NCI-H2081 (cell line): ENCODE measurements at places on chromosomes 1 and 21.

DNA sequence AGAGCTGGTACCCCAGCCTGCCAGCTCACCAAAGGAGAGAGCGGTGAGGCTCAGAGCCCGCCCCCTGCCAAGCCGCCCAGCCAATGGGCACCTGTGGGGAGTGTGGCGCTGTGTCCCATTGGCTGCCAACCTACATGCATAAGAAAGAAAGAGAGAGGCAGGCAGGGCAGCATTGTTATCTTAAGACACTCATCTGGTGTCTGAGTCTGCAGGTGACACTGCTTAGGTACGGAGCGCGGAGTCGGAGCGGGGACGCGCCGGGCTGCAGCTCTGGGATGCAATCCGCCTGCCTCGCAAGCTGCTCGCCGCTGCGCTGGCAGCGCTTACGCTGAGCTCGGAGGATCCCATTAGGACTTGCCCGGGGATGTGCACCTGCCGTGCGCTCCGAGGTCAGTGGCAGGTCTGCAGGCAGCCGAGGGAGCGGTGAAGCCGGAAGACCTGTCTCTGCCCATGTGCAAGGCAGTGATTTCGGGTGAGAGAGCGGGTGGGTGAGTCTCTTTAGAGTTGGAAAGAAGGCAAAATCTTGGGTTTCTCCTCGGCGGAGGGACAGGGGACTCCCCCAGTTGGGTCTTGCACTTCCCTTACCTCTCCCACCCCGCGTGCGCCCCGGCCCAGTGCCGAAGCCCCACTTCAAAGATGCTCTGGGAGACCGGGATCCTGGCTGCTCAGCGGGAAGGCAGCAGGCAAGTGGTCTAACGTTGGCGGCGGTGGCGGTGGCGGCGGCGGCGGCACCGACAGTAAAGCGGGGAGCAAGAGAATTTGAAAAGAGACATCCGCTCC, at the start of gene BRINP2:
BRINP2 (plus strand) TSS at position 203 of the 780 bp plus-strand sequence. CDS start 58,919 bp downstream, outside the sequence.
- DNase-seq, result peak; percentile 69

DNA sequence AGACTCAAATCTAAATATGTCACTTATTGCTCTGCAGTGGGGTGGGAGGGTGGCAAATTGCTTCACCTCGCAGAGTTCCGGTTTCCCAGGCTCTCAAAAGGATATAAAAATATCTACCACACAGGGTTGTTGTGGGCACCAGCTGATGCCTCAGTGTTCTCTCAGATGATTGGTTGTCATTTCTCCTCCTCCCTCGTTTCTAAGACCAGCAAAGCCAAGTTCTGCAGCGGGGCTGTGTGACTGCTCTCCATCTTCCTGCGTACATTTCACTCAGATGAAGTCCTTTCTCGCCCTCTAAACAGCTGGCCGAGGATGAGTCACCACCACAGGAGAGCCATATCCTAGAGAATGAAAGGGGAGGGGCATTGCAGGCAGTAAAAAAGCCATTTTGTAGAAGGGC, 35.0 kb upstream of the VWA5B1 start:
- no peak for DNase-seq

- no peak for DNase-seq
Measured at GRCh38 chr1:181497870-181498269, 14.6 kb downstream of the CACNA1E start.

DNA sequence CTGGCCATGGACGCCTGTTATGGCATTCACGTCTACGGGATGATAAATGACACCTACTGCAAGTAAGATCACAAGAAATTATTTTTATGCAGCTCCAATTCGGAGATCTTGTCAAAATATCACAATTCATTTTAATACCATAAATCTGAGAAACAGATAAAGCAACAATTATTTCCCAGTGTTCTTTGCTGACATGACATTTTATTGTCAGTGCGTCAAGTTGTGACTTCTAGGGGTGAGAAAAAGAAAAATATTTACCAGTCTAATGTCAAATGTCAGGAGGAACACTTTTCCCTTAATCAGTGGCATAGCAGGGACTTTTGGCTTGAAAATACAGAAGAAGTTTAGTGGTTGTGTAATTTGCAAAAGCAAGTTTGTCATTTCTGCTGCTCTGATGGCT, 239.8 kb upstream of the ST6GALNAC5 start:
- DNase-seq, result no peak

DNA sequence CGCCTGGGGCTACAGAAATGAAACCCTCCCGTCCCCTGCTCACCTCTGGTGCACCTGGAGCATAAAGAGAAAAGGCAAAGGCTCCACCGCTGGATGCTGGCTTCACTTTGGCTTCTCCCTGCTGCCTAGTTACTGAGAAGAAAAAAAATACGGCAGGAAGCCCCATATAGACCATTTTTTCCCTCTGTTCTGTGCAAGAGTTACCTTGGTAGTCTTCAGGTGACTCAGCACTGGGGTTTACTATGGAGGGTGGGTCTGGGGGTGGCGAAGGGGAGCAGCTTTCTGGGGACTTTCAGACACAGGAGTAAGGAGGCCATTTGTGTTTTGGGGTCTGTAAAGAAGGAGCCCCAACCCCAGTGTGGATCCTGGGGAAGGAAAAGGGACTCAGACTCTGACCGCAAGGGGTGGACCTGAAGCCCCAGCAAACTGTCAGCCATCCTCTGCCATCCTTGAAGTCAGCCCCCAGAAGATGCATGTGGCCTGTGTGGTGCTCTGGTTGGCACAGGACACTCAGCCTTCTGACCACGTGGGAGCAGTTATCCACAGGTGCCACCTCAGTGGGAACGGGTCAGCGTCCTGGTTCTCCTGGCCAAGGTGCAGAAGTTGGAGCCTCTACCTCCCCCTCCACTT, 25.9 kb upstream of the EPS8L3 start:
- DNase-seq, result no peak

- DNase-seq, result no peak
Measured at GRCh38 chr1:18645747-18646090, 15.1 kb downstream of the PAX7 start.

DNA sequence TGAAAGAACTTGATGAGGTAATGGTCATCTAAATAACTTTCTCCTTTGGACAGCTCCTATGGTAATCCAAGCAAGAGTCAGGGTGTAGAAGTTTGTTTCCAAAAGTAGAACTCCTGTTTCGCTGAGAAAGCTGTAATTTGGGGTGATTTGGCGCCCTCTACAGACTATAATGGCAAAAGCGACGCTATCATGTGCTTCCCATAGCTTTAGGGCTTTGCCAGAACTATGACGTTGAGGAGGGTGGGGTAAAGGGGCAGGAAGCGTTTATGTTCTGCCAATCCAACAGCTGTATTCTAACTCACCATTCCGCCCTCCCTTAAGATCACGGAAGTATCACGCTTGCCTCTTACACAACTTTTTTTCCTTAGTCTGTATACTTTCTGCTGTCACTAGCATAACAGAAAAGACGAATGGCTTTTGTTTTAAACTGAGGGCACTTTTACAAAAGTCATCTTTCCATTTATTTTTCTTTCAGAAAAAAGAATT, at the start of gene FMO4:
FMO4 (plus strand) TSS at position 349 of the 486 bp plus-strand sequence. CDS start 5,643 bp downstream, outside the sequence.
- peak; percentile 96 for DNase-seq

DNA sequence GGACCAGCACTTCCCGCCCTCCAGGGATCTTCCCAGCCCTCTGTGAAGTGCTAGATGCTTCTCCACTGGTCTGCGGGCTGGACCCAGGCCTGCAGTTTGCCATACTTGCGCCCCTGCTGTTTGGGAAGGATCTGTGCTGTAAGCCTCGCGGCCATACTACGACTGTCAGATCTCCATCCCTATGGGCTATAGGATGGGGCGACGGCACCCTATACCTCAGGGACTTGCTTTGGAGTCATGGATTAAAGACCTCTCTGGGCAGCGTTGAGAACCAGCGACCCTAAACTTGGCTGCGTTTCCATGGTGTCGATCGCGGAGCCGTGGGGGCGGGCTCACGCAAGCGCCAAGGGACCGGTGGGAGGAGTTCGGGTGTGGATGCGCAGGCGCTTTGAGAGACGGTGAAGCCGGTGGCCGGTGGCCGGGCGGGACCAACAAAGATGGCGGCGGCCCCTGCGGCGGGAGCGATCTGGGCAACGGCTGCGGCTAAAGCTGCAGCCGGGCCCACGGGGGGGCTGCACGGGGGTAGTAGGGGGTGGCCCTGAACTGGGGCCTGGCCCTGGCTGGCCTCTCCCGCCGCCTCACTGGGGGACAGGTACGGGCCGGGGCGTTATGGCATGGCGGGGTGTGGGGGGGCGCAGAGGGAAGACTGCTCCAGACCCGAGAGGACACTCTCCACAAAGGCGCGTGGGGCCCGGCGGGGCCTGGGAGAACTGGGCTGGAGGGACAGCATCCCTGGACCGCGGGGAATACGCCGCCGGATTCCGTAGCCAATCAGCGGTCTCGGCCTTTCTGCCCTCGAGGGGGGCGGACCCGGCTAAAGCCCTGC, at the start of gene USP21:
USP21 (plus strand) TSS at position 414 of the 826 bp plus-strand sequence. CDS start 1,141 bp downstream, outside the sequence.
- peak; percentile 97 for DNase-seq

DNA sequence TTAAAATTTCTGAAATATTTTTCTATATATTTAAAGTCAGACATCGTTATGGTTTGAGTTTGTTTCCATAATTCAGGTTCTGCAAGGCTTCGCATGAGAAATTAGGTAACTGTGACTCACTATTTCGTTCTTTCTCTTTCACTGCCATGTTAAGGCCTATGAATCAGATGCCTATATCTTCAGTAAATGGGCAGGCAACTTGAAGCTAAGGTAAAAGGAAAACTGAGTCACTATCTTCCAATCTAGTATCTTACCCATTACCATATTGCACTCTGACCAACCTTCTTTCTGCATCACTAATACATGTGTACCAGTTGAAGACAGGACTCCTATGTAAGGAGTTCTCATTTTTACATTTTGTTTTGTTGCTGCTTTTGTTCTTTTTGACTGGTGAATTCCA, 37.8 kb downstream of the PYHIN1 start:
- DNase-seq, result no peak

- no peak for DNase-seq
Measured at GRCh38 chr1:99956755-99957154, 13.0 kb upstream of the SLC35A3 start.

DNA sequence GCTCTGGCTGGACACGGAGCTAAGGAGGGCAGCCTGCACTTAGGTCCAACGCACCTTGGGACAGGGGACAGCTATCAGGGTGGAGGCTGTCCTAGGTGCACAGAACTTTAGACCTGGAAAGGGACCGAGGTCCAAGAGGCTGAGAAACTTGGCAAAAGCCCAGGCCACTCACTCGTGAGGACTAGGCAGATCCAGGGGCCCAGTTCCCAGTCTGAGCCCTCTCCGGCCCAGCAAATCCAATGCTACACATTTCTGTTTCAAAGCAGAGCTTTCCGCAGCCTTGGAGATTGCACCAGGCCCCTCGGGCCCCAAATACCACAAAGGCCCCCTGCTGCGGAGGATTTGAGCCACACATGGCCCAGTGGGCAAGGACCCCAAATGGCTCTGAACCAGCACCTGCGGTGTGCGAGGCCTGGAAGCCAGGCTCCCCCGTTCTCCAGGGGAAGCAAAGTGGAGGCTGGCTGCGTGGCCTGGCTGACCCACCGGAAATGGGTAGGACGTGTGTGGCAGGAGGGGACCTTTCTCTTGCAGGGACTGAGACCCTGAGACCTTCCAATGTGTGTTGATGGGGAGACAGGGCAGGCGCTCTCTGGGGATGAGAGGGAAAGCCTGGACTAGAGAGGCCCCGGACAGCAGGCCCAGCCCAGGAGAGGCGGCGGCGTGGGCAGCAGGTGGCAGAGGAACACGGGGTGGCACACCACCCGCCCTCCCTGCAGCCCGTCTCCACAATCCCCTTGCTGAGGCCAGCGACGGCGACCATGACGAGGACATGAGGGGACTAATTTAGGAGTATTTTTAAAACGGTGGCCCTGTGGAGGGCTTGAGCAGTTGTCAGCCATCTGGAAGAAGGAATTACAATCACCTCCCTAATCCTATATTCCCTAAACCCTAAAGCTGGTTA, 118.7 kb downstream of the CASZ1 start:
- DNase-seq, result no peak

DNA sequence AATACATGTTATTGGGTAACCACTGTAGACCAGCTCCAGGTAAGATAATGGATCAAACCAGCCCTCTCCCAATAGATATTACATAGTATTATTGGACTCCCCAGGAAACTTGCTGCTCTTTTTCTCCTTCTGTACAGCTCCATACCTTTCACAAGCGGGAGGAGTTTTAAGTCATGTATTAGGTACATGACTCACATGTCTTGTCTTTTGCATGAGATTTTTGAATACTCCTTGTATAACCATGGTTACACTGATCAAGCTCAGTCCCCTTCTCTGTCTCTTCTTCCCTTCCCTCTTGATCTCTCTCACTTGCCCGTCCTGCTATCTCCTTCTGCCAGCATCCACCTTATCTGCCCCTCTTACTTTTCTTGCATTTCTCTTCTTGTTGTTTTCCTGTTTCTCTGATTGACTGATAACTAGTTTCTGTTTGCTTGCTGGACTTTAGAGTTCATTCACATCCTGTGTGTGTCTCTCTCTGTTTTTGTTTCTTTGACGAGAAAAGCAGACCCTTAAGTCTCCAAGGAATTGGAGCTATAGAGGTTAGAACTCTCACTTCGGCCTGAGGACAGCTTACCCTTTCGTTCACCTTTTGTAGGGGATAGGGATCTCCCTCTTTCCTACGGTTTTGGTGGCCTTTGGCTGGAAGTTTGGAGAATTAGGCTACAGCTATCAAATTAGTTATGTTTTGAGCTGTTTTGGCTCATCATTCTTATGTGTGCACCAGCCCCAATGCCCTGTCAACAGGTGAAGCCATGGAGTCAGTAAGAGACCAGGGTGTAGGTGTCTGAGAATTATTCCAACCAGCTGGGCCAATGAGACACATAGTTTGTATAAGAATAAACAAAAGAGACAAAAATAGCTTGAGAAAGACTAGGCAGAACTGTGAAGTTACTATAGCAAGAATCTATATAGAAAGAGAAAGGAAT, 49.0 kb upstream of the ASB17 start:
- DNase-seq, result no peak

DNA sequence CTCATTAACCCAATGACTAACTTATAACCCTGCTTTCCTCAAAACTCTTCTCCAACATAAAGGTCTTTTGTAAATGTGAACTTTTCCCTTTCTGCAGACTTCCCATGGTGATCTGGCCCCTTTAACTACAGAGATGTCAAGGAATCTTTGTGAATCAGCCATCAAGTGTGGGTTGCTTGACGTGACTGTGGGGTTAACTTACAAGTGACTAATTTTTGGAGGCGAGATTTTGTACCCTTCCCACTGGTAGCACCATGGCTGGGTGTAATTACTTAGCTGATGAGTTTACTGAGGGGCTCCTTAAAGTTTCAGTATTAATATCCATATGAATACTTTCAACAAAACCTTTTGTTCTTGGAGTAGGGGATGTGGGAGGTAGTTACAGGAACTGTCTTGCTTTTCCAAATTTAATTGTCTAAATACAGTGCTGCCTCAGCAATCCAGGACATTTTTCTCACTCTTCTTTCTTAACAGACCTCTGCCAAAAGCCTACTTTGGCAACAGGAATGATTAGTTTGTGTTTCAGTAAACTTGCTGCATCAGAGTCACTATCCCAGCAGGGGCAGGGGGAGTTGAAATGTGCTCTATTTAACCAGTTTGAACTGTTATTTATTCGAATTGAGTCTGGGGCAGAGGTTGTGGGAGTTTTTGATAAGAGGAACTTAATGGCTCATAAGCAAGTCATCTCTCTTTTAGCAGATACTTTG, 217.3 kb upstream of the FGGY start:
- no peak for DNase-seq

- DNase-seq, result no peak
Measured at GRCh38 chr1:28973596-28974421, 59.4 kb downstream of the EPB41 start.

GRCh38 chr1:243623841-243624240, 226.2 kb downstream of the AKT3 start:
- no peak for DNase-seq

- peak; percentile 57 for DNase-seq
Measured at GRCh38 chr1:108609483-108610049, 49.7 kb downstream of the EEIG2 start.
